ENCODE measurements at places on chromosomes 3 and 15.

DNA sequence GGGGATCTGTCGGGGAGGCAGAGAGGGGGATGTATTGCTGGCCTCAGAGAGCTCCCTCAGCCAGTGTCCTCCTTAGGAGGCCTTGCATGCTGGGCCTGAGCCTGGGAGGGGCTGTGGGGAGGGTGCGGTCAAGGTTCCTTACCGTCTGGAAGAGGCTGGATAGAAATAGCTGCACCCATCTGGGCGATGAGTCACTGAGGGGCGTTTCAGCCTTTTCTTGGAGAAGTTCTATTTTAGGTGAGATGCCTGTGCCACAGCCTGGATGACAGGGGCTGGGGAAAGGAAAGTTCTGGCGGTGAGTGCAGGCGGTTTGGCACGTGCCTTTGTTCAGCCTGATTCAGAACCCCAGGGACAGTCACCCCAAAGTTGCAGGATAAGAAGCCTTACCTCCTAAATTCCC is 35.7 kb upstream of the APEH start:
- DNase-seq: no peak

DNA sequence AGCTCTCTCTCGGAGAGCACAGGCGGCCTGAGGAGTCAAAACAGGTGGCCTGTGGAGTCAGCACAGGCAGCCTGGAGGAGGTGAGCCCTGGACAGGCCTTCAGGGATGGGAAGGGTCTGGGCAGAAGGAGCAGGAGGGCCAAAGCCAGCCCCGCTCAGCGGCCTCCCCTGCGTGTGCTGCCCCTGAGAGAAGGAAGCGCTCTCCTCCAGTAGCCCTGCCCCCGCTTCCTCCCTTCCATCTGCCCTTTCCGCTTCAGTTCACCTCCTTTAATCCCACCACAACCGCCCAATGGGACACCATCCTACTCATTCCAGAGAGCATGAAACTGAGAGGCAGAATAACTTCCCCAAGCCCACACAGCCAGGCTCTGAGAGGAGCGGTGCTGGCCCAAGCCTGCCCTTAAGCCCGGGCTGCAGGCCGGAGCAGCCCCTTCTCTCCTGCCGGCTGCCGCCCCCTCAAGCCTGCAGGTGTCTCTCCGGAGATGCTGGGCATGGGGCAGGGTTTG is 3.2 kb upstream of the NR2E3 start:
- no peak for DNase-seq

DNA sequence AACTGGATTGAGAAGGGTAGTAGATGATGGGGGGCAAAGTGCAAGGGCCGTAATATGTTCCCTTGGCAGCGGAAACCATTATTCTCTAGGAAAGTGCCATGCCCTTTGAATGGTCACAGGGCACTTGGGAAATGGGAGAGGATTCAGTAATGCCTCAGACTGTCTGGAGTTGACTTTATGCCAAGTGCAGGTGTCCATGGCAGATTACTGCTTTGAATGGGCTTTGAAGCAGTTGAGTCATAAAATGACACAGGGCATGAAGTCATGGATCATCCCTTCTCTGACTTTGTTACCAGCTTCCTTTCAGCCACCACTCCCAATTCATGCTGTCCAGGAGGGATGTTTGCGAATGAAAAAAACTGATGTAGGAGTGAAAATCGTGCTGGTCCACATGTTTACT is 20.1 kb downstream of the AADACL2 start:
- DNase-seq: no peak

- DNase-seq: no peak
Measured at GRCh38 chr3:68706096-68706495, 226.3 kb downstream of the TAFA4 start.

DNA sequence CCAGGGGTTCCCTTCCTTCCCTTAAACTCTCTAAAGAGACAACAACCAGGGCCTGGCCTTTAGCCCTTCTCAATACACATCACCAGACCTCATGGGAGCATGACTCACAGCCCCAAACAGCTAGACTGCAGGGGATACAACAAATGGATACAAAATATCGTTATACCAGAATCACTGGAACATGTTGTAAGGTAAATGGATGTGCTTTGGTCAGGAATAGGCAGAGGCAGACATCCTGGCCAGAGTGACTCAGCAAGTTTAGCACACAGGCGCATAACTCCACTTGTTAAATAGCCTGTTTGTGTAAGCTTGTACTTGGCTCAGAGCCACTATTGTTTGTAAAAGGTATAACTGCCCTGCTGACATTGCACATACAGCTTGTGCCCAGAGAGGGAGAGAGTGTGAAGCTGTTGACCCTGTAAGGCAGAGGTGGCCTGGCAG is 18.3 kb downstream of the TMED3 start:
- DNase-seq: no peak

DNA sequence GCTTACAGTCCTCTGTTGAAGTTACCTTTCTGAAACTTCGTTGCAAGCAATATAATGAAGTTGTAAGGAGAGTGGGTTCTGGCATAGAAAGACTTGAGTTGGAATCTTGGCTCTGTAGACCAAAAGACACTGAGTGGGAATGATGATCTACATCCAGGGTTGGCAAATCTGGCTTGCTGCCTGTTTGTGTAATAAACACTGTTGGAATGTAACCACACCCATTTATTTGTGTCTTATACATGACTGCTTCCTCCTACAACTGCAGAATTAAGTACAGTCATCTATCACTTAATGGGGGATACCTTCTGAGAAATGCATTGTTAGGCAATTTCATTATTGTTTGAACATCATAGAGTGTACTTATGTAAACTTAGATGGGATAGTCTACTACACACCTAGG is 178.4 kb upstream of the SUCLG2 start:
- DNase-seq: no peak
